ENCODE measurements at places on chromosomes 16 and 17.

GRCh38 chr16:27642756-27643155 is 92.8 kb downstream of the KATNIP start:
- DNase-seq = peak; percentile 37

DNA sequence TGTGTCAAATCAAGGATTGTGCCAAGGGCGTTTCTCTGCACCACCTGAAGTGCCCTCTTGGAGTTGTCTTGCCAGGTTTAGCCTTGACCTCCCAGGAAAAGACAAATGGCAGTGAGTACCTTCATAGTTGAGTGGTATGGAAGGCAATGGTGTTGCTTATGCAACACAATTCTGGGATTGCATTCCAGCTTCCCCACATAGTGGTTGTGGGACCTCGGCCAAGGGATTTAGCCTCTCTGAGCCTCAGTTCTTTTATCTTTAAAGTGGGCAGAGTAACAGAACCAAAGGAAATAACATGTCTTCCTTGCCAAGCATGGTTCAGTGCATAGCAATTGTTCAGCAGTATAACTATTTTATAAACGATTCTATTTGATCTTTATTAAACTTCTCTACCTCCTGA is 49.4 kb downstream of the CCDC42 start:
- DNase-seq = no peak

- DNase-seq = no peak
These were observed 26.9 kb upstream of the ZFP90 start for GRCh38 chr16:68512183-68512582.

DNA sequence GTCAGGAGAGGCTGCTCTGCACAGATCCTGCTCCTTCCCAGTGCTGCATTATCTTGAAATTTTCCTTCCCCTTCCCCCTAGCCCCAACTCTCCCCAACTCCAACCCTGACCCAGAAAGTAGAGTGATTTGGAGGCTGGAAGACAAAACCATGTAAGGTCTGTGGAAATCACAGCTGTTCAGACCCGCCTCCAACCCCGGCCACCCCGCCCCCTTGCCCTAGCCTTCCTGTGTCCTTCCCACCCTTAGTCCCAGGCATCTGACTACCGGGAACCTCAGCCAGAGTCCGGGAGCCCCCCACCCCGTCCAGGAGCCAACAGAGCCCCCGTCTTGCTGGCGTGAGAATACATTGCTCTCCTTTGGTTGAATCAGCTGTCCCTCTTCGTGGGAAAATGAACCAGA is at the start of gene AOC3:
AOC3 (plus strand) TSS at position 246 of the 400 bp plus-strand sequence; CDS start at position 391, 145 bp downstream.
- DNase-seq = peak; percentile 15

DNA sequence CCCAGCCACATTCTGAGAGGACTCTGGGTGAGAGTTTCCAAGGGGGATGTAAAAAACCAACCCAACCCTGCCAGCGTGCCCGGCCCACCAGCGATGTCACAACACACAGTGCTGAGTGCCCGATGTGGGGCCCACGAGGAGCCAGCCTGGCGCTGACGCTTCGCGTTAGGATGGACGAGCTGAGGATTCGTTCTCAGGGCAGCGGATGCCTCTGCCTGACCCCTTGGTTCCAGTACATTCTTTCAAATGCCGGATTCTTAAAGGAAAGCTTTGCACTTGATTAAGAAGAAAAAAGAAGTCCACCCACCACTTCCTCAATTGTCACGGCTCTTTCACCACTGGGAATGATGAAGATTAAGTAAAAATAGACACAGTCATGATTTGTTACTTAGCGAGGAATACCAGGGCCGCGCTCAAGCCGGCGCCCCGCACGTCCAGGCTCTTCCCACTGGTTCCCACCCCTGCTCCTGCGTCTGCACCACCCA is 79.4 kb downstream of the IRF8 start:
- no peak for DNase-seq

DNA sequence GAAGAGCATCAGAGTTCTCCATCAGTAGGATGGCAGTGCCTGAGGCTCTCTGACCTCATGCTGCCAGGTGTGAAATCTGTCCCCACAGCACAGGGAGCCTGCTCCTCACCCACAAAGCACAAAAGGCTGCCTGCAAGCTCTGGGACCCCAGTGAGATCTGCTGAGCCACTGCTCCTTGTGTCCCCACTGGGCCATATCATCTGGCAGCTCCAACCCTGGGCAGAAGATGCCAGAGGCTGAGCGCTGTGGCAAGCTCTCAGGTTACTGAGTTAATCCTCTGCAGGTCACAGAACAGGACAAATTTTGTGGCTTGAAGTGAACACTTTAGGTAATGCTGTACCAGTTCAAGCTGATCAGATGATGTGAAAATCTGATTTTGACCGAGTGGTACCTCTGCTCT is 26.7 kb upstream of the ERN1 start:
- no peak for DNase-seq

GRCh38 chr17:80585890-80586845 is 41.5 kb downstream of the RPTOR start:
- no peak for DNase-seq

DNA sequence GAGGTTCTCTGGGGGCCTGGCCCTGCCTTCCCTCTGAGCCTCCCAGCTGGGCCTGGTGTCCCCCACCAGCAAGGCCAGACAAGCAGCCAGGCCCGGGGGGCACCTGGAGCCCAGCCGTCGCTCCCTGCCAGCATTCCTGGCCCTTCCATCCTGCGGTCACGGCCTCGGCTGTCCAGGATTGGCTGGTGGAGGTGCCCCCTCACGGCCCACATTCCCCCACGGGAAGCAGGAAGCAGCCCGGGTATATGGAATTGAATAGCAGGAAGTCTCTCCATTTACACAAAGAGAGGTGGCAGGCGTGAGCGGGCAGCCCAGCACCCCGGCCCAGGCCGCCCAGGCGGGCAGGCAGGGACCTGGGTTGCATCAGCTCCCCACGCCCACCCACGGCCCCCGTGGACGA is 14.5 kb downstream of the TRAF7 start:
- no peak for DNase-seq

DNA sequence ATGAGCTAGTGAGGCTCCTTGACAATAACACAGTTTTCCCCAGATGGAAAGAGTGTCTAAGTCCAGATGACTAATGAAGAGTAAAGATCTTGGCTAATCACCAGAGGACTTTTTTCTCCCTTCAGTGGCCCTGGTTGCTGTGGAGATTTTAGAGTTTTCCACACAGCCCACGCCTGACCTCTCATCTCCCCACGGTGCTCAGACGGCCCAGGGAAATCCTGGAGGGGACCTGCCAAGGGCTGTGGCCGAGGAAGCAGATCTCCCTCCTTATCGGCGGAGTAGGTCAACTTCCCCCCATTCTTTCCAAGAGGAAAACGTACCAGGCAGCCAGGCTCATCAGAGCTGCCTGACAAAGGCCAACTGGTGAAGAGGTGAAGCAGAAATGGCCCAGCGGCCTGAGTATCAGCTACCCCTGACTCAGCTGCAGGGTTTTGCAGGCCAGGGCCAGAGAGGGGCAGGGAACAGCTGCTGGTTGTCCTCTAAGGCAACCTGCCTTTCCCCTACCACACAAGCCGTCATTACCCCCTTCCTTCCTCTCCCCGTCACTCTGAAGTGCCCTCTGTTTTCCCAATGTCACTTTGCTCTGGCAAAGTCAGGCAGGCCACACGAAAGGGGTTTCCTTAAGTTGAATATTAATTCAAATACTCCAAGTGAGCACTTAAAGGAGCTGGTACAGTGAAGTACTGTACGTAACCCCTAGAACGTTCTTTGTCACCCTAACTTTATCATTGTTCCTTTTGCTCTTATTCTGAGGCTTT is 140.2 kb upstream of the ADAMTS18 start:
- DNase-seq = peak; percentile 65

GRCh38 chr17:5783851-5784250 is 199.5 kb upstream of the NLRP1 start:
- DNase-seq = no peak

DNA sequence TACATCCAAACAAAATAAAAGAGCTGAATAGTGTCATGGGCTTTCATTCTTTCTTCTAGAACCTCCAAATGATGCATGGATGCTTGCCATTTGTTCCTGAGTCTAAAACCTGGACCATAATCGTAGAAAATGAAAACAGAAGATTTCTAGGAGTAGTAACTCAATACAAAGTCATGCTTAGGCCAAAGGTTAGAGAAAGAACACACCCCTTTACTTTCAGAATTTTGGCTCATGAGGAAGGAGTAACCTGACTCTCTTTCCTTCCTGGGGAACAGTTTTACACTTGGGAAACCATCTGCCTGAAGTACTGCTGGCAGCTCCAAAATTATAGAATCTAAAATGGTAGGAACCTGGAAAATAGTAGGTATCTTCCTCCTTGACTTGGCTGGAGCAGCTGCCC is 137.2 kb downstream of the SNX11 start:
- peak; percentile 14 for DNase-seq

GRCh38 chr17:40247926-40248495 is 28.9 kb downstream of the WIPF2 start:
- DNase-seq = peak; percentile 9

- no peak for DNase-seq
These were observed 59.8 kb upstream of the NLRP1 start for GRCh38 chr17:5644065-5644464.

- DNase-seq = peak; percentile 90
These were observed 31.7 kb downstream of the CNGB1 start for GRCh38 chr16:57938936-57939871.

- no peak for DNase-seq
These were observed 583.0 kb upstream of the CDH11 start for GRCh38 chr16:65704866-65705265.

DNA sequence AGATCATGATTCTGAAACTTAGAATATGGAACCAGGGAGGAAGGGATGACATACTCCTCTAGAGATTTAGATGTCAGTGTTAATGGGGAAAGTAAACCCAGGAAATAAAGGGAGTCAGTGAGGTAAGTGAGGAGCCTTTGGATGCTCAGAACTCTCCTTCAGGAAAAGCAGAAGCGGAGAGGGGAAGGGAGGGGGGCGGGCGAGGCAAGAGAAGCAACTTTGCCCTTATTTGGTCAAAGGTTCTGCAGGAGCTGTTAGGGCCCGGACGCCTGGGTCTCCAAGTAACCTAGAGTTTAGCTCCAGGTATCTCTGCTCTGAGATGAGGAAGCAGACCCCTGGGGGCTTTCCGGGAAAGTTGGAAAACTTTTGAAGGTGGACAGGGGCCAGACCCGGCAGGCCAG is 1.3 kb downstream of the PFN1 start:
- no peak for DNase-seq

DNA sequence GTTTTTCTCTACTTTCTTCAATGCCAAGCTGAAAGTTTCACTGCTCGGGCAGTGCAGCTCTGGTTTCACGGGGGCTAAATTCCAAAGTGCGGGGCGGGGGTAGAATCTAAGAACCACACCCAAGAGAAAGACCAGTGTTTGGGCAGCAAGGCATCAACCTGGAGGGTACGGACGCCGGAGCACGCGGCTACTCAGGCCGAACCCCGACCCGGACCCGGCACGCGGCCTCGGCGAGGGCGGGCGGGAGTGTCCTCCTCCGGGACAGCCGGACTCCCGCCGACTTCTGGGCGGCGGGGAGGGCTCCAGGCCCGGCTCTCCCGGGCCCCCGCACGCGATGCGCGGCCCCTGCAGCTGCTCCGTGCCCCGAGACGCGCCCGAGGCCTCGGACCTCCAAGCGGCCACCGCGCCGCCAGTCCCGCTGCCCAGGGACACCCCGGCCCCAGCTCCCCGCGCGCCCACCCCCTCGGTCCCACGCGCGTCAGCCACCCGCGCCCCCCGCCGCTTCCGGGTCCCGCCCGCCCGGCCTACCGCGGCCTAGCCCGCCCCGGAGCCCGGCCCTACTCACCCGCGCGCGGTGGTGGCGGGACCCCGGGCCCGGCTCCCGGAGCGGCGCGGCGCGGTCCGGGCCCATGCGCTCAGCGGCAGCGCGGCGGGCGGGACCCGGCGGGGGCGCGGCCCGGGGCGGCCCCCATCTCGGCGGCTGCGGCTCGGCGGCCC is 561 bp downstream of the AXIN1 start:
- no peak for DNase-seq

GRCh38 chr17:80569924-80570323 is 25.3 kb downstream of the RPTOR start:
- DNase-seq = no peak

GRCh38 chr17:57442914-57443571 is 186.7 kb downstream of the MSI2 start:
- peak; percentile 39 for DNase-seq

GRCh38 chr17:67576471-67577115 is 141.1 kb upstream of the NOL11 start:
- no peak for DNase-seq

DNA sequence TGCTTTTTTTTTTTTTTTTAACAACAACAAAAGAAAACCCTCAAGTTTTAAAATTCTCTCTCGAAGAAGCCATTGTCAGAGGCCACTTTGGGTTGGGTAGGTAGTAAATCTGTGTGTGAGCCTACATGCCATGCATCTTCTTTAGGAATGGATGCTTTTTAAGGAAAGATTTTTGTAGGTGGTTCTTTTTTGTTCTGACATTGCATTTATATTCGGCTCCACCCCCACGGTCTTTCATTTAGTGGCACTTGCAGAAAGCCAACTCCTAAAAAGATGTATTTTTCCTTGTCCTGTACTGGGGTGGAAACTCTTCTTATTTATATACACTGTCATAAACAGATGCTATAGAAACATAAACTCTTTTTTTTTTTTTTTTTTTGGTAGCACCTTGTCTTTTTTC is 35.1 kb downstream of the KCNJ2 start:
- no peak for DNase-seq

Data from cardiac fibroblast (primary cell).